ENCODE measurements at places on chromosomes 1 and 21.

DNA sequence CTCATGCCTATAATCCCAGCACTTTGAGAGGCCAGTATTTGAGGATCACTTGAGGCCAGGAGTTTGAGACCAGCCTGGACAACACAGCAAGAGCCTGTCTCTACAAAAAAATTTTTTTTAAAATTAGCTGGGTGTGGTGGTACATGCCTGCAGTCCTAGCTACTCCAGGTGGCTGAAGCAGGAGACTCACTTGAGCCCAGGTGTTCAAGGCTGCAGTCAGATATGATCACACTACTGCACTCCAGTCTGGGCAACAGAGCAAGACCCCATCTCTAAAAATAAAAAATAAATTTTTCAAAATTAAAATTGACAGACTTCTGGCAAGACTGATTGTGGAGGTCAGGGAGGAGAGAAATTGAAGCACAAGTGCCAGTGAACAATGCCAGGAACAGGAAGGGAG lies 60.8 kb downstream of the ST3GAL3 start:
- DNase-seq, result no peak

DNA sequence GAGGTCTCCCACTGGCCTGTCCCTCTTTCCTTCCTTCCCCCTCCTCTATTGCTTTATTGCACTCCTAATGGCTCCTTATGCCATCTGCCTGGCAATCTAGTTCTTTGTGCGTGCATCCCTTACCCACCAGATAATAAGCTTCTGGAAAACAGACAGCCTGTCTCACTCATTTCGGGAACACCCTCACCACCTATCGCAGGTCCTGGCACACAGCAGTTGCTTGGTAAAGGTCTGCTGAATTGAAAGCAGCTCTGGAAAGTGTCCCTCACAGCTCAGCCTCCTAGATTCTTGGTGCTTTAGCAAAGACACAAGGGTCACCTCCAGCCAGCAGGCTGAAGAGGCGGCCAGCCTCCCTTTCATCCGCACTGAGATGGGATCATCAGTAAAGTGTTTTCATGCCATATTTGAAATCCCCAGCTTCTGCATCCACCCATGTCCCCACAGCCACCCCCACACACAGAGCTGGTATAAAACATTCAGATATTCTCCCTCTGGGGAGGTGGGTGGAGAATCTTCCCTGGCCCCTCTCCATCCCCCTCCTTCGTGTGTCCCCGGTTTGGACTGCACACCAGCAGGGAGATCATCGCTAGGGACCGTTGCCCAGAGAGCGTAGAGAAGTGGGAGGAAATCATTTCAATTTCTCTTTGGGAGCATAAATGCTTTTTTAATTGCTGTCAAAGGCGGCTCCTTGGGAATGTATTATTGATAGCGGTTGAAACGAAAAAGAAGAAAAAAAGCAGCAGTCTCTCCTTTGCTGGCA lies 29.1 kb upstream of the ATP2B4 start:
- no peak for DNase-seq

- no peak for DNase-seq
Observed at GRCh38 chr1:114090738-114091505, 62.7 kb downstream of the SYT6 start.

DNA sequence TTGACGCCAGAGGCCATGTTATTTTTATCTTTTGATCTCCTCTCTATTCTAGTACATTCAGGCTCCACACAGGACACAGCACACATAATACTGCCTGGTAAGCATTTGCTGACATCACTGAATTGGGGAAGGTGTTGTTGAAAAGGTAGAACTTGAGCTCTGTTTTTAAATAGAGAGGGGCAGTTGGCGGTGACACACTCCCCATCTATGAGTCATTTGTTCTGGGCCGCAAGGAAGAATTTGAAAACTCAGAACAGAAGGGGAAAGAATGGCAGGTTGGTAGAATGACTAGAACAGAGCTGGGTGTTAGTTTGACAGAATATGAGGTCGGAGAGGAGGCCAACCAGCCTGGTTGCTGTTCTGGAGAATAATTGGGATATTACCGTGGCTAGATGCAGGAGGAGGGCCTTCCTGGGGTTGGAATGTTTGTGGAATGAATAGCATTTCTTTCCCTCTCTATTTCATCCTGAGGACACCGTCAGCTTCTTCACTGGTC lies 52.1 kb upstream of the ERRFI1 start:
- no peak for DNase-seq

DNA sequence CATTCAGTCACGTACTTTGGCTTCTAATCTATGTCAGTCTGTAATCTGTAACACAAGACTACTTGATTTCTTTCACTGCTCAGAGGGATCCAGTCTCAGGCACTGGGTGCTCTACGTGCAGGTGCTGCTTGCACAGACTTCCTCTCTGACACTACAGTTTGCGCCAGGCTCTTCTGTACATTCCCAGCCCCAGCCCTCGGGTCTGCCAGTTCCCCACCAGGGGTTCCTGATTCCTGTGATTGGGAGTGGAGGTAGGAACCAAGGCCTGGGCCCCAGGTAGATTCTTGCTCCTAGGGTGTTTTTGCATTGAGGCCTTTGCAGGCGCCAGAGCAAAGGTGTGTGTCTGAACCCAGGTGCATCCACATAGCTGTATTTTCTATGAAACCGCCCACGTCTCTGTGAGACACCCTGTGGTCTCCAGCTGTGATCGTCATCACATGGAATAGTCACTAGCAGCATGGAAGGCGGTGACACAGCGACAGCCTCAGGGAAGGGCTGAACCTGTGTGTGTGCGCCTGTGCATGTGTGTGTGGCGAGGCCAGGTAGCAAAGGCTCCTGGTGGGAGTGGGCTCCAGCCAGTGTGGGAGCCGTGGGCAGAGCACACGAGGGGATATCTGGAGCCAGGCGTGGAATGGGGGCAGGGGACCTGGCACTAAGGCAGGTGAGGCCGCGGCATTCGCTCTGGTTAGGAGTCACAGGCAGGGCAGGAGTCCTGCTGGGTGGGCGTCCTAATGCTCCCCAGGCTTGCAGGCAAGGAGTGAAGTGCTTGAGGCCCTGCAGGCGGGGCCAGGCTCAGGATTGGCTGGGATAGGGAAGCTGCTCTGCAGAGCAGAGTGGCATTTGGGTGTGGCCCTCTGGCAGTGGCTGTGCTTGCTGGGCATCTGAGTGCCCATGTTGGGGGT lies 5.2 kb downstream of the GJC2 start:
- no peak for DNase-seq

- DNase-seq, result no peak
Observed at GRCh38 chr1:43533584-43533983, 2.9 kb downstream of the PTPRF start.

GRCh38 chr1:31650161-31651088 lies 5.7 kb upstream of the PEF1 start:
- DNase-seq, result no peak

DNA sequence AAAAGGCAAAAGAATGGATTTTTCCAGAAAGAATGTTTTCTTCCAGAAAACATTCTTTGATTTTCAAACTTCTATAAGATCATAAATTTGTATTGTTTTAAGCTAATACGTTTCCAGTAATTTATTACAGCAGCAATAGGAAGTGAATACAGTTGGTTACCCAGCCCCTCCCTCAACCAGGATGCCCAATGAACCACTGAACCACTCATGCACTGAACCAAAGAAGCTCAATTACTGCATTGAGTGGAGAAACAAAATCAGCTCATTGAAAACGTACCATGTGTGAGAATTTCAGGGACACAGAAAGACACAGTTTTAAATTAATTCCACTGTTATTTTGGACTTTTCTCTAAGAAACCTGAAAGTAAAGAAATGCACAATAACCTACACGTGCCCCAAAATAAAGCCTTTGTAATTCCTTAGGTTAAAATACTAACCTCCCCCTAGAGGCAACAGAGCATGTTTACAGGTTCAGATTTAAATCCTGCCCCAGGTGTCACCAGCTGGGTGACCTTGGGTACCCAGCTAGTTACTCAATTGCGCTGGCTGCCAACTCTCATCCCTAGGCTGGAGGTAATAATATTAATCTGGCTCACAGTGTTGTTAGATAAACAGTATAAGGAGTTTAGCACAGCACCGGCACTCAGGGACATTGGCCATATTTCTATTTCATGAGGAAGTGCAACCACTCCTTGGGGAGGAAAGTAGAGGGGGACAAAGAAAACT lies 111.7 kb downstream of the NMNAT2 start:
- DNase-seq, result peak; percentile 79

GRCh38 chr1:230242326-230242725 lies 175.3 kb downstream of the GALNT2 start:
- no peak for DNase-seq

DNA sequence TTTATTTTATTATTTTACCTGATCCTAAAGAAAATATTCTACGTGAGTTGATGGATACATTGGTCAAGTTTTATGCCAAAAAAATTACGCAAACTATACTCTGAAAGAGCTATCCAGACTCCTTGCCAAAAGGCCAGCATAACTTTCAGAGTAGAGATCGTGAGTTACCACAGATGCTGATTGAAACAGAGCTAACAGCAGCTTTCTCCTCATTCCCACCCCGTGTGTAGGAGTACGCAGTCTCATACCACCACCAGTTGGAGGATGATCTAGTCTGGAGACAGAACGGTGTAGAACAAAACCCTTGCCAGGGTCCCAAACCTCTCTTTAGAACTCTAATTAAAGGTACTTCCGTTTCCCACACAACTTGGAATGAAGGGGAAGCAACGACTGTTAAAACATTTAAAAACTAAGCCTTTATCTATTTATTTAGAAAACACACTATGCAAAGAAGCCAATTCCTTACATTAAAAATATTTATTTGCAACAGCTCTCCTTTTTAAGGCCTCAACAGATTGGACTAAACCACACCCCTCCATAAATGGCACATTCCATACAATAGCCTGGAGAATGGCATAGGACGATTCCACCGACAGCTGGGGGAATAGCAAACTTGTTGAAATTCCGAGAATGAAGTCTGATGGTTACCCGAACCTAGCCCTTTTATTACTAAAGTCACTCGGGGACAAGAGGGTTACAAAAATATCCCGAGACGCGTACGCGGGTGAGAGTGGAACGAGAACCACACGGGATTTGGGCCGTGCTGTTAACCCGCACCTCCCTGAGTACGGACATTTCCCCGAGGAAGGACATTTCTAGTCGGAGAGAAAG lies 1.4 kb downstream of the NUCKS1 start:
- peak; percentile 48 for DNase-seq

DNA sequence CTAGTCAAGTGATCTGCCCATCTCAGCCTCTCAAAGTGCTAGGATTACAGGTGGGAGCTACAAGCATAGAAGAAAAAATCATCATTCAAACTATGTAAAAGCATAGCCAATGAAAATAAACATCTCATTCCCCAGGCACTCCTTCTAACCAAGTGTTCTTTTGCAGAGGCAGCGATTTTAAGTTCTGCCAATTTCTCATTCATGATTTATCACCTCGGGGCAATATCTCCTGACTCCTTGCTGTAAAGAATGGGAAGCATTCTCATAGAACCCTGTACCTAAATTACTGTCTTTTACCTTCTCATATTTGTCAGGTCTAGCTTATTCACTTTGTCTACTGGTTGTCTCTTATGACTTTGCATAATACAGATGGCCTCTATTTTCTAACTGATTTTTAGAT lies 32.5 kb upstream of the IVNS1ABP start:
- DNase-seq, result no peak

- DNase-seq, result no peak
Observed at GRCh38 chr1:76989976-76990375, 122.7 kb downstream of the ST6GALNAC5 start.

- DNase-seq, result no peak
Observed at GRCh38 chr21:42480736-42481135, 15.3 kb downstream of the RSPH1 start.

DNA sequence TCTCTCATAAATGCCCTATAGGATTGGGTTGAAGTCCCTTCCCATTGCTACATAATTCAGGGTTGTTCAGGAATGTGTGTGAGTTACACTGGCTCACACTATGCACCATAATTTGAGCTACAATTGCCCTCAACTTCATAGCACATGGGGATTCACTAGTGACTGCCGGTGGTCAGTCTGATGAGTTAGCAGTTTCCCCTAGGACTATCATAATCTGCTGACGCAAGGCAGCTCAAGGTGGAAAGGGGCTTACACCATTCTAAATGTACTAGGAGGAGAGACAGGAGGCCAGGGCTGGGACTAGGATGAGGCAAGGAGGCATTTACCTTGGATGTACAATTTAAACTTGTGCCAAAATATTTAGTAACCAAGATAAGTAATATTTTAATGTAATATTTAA lies 224.7 kb downstream of the GRIK1 start:
- no peak for DNase-seq

GRCh38 chr1:18110968-18111367 lies 3.4 kb downstream of the IGSF21 start:
- DNase-seq, result no peak

- DNase-seq, result no peak
Observed at GRCh38 chr1:169426174-169426705, 1.0 kb downstream of the CCDC181 start.

- DNase-seq, result no peak
Observed at GRCh38 chr1:55558515-55558914, 343.4 kb upstream of the USP24 start.

- DNase-seq, result no peak
Observed at GRCh38 chr1:234253732-234254131, 119.5 kb upstream of the COA6 start.

DNA sequence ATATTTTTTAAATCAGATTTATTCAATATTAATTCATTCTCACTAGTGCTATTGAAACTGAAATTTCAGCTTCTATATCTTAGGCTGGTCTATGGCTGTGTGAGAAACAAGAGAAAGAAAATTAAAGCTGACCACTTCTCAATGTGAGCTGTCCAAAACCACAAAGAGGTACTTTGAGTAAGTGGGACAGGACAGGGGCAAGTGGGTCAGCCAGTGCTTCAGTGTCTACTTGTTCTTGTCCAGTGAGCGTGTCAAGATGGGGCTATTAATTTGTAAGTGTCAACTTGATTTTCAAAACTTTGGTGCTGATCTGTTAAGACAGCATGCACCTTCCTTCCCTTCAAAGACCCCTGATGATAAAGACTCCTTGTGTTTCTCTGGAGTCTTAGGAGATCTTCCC lies 533.9 kb downstream of the PLPP3 start:
- DNase-seq, result no peak

DNA sequence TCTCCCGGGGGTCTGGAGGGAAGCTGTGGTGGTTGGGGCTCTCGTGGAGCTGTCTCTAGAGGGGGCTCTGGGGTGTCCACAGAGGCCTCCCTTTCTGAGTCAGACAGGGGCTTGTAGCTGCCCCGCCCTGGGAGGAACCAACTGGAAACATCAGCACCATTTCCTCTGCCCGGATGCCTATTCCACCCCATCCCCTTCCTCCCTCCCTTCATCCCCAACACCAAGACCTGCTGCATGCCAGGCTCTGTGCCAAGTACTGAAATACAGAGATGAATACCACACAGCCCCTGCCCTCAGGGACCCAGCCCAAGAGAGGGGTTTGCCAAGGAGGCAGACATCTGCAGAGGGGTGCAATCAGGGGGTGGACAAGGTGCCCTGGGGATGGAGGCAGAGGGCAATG lies 125.6 kb upstream of the ADAR start:
- no peak for DNase-seq

All from NAMALWA (cell line).